ENCODE measurements at places on chromosomes 2 and 18. TPM values are rescaled to one million over a fixed set of nuclear protein-coding genes. Genes with fewer than 3 reads are reported as not detected.

DNA sequence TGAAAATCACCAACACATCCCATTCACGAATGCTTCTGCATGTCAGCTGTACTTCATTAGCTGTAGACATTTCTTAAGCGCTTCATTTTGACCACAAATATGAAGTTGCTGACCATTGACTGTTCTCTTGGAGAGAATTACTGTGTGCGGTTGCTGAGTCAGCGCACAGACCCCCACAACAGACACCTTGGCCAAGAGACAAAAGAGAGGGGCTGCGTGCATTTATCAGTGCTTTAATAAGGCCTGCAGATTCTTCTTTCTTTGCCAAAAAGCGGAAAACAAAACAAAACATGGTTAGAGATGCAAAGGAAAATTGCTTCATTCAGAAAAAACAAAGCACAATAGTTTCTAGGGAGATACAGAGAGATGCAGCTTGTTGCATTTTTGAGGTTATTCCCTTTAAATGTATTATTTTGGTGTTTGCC, 174.7 kb downstream of the ACKR3 start:
- DNase-seq, result no peak

GRCh38 chr2:207863345-207863744, 93.6 kb upstream of the FZD5 start:
- DNase-seq, result no peak

DNA sequence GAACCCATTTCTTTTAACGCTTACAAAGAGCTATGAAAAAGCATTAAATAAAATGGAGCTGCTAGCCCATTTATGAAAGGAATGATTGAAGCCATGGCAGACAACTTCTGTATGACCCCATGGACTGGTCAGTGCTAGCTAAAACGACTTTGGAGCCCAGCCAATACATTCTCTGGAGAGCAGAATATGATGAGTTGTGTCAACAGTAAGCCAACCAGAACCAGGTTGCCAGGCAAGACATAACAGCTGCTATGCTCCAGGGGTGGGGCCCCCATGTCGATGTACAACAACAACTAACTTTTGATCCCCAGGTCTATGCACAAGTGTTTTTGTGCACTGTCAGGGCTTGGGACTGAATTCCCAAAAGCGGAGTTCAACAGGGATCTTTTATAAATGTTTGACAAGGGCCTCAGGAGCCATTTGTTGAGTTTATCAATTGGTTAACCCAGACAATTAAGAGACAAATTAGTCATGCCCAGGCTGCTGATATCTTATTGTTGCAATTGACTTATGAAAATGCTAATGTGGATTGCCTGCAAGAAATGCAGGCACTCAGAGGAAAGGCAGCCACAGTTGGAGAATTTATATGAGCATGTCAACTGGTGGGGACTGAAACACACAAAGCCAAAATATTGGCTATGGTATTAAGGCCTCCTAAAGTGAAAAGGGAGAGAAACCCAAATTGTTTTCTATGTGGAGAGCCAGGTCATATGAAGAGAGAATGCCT, 64.6 kb upstream of the MYO3B start:
- no peak for DNase-seq

DNA sequence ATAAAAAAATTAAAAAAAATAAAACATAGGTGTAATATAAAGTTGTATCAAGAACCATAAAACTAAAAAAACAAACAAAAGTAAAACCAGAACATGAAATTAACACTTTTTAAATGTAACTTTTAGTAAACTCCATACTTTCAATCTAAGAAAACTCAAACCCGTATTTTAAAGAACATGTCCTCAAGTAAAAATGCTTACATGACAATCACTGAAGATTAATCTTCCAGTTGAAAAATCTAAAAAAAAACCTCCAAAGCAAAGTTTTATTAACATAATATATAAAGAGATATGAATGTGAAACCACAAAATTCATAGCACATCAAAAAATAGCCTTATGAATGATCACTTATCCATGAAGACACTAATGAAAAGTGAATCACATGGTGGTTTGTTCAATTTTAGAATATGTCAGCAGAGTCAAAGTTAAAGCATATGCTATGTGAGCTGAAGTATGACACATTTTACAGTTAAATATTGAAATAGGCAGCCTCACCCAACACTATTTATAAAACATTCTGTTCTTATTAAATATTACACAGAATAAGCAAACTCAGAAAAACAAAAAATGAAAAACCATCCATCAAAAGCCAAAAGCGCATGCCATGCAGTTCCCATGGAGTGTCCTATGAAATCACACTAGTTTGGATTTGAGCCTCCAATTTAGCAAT, 23.1 kb upstream of the CHAC2 start:
- DNase-seq, result no peak

The DHRS9 gene
- total RNA-seq, result 6.1 TPM

Measured in lower lobe of right lung (tissue), 2 donors.